HAP-1 (cell line): ENCODE measurements at places on chromosomes 12 and 14.

DNA sequence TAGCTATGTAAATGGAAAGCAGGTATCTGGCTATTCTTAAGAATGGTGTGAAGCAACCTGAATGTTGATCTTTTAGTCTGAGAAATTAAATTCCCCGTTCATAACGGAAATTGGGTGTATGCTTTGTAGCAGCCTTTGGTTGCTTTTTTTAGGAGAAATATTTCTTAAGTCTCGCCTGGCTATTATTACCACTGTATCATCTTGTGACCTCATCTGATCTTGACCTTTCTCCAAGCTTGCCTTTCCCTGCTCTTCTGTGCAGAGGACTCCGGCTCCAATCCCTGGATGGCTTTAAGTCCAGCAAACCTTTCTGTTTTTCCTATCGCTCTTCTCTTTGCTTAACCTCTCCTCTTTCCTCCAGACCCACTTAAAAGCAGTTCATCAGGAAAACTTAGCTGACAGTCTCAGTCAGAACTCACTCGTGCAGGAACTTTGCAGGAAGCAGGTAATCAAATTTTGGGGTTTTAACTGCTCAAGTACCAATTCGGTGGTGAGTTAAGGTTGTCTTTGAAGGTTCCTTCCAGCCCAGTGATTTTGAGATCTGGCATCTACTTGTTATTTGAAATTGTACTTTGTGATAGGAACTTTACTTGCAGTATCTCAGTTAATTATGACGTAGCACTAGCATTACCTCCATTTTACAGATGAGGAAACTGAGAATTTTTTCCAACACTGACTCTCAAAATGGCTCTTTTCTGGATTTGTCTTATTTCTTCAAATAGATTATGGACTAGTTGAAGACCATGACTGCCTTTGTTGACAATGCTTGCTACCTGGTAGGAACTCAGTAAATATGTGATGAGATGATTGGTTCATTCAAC lies 14.1 kb downstream of the PPFIBP1 start:
- DNase-seq, result no peak

DNA sequence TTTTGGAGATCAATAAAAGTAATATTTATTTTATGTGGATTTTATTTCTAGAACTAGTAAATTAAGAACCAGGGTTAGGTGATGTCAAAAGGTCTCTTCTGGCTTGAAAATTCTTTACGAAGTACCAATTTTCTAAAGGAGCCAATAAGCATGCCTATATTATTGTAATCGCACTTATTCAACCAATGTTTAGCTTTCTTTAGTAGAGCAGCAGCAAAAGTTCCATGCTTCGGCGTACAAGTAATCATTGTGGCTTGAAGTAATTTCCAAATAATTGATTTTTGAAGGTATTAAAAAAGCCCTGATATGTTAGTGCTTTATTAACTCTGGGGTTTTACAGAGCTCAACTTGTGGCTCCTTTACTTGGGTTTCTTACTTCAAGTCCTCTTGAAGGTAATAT lies 3.4 kb downstream of the RMST start:
- no peak for DNase-seq

GRCh38 chr12:25942709-25943108 lies 15.8 kb upstream of the RASSF8 start:
- no peak for DNase-seq

GRCh38 chr12:85609778-85610177 lies 226.4 kb downstream of the RASSF9 start:
- no peak for DNase-seq

- peak; percentile 68 for DNase-seq
Measured at GRCh38 chr12:38898001-38898684, 7.2 kb downstream of the CPNE8 start.

GRCh38 chr14:20631880-20632389 lies 9.6 kb downstream of the OR6S1 start:
- peak; percentile 55 for DNase-seq

GRCh38 chr12:24069532-24070395 lies 120.3 kb upstream of the SOX5 start:
- DNase-seq, result peak; percentile 92

- no peak for DNase-seq
Measured at GRCh38 chr12:77686760-77687159, 143.9 kb upstream of the NAV3 start.

- DNase-seq, result no peak
Measured at GRCh38 chr12:21818627-21819026, 44.1 kb upstream of the KCNJ8 start.

- DNase-seq, result no peak
Measured at GRCh38 chr14:69132513-69133181, 20.3 kb downstream of the DCAF5 start.

- DNase-seq, result no peak
Measured at GRCh38 chr12:54160769-54161480, 27.9 kb downstream of the SMUG1 start.

- no peak for DNase-seq
Measured at GRCh38 chr14:71566276-71566675, 366.0 kb upstream of the RGS6 start.

- peak; percentile 8 for DNase-seq
Measured at GRCh38 chr12:85130646-85131045, 94.5 kb downstream of the LRRIQ1 start.

- DNase-seq, result no peak
Measured at GRCh38 chr12:15800278-15800677, 11.1 kb upstream of the EPS8 start.

DNA sequence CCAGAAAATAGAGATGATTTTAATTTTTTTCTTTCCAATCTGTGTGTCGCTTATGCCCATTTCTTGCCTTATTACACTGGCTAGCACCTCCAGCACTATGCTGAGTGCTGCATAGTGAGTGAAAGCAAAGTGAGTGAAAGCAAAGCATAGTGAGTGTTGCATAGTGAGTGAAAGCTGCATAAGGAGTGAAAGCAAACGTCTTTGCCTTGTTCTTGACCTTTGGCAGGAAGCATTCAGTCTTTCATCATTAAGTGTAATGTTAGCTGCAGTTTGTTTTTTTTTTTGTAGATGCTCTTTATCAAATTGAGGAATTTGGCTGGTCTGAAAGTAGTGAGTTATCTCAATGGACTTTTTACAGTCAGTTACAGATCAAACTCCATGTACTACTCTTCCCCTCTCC lies 6.9 kb upstream of the CORO1C start:
- DNase-seq, result no peak

GRCh38 chr14:52850451-52850909 lies 59.1 kb upstream of the GNPNAT1 start:
- DNase-seq, result no peak

GRCh38 chr14:94306047-94306978 lies 13.2 kb upstream of the SERPINA10 start:
- DNase-seq, result no peak

GRCh38 chr12:47021298-47021697 lies 58.1 kb upstream of the PCED1B start:
- peak; percentile 22 for DNase-seq

- no peak for DNase-seq
Measured at GRCh38 chr14:97977651-97978261, 1180.6 kb downstream of the VRK1 start.

- no peak for DNase-seq
Measured at GRCh38 chr14:99447739-99448138, 32.9 kb downstream of the SETD3 start.

GRCh38 chr12:27005495-27005894 lies 8.7 kb downstream of the TM7SF3 start:
- no peak for DNase-seq
